Left renal cortex interstitium (tissue), 4 donors: ENCODE measurements at places on chromosomes 2 and 18. TPM values are rescaled to one million over a fixed set of nuclear protein-coding genes. Genes with fewer than 3 reads are reported as not detected.

Gene DUSP2
- polyA plus RNA-seq: 4.5 TPM

DNA sequence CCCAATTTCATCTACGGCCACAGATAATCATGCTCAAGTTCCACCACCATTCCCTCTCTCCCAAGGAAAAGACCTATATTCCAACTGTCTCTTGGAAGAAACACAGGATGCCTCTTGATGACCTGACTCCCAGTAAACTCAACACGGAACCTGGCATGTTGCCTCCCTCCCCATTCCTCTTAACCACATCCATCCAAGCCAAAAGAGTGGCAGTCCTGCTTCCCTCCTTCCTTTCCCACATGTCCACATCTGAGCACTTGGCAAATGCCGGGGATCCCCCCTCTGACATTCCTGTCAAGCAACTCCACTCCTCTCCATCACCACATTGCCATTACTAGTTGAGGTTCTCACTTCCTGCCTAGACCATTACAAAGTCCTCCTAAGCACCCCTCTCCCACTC, 49.4 kb downstream of the PID1 start:
- DNase-seq: no peak

DNA sequence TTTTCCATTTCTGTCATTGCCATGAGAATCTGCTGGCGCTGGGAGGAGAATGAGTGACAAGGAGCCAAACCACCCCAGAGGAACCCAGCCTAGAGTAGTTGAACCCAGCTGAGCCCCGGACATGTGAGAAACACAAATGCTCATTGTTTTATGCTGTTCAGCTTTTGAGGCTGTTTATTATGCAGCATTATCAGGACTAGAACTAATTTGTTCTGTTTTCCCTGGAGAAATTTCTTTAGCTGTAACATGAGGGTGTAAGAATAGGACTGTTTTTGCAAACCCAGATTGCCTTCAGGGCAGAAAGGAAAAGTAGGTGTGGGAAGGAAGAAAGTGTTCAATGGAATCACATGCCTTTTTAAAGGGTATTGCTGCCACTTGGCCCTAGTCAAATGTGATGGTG, 28.5 kb upstream of the DOCK10 start:
- DNase-seq: no peak

Gene ITPRID2
- 161 TPM for polyA plus RNA-seq

GRCh38 chr2:165927353-165927752, 26.2 kb downstream of the TTC21B start:
- DNase-seq: no peak

Gene PSMA8
- polyA plus RNA-seq: not detected
